ENCODE measurements at places on chromosomes 4 and X.

GRCh38 chrX:106935175-106935574, 15.0 kb downstream of the CLDN2 start:
- DNase-seq = no peak

- DNase-seq = no peak
These were observed 5.1 kb downstream of the NUDT9 start for GRCh38 chr4:87427518-87427868.

- no peak for DNase-seq
These were observed 23.2 kb upstream of the MXD4 start for GRCh38 chr4:2284934-2285612.

- no peak for DNase-seq
These were observed 27.4 kb upstream of the IRAK1 start for GRCh38 chrX:154046940-154047610.

DNA sequence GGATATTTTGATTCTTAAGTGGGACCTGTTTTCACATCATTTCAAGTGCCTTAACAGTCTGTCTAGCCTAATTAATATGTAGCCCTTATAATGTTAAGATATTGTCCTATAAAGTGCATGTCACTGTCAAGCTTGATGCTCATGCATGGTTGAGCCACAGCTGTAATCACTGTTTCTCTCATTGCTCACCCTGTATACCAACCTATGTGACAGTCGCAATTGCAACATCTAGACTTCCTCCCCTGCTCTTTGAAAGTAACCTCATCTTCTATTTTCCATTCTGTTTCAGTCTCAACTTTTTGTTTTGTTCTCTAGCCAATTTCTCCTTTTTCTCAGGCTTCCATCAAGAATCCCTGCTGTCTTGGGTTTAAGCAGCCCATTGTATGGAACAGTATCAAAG, 24.4 kb upstream of the MSL3 start:
- no peak for DNase-seq

DNA sequence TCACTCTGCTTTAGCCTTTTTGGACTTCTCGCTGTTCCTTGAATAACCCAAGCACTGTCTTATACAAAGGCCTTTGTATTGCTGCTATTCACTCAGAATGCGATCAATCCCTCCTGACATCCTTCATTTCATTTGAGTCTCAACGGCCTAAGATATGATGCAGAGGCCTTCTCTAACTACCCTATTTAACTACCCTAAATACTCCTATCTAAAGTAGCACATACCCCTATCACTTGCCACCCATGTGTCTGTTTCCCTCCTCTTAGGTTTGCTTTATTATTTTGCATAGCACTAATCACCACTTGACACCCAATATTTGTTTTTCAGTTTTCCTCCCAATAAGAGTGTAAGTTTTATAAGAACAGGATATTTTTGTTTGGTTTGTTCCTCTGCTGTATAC, 42.3 kb upstream of the ACSL4 start:
- DNase-seq = no peak

DNA sequence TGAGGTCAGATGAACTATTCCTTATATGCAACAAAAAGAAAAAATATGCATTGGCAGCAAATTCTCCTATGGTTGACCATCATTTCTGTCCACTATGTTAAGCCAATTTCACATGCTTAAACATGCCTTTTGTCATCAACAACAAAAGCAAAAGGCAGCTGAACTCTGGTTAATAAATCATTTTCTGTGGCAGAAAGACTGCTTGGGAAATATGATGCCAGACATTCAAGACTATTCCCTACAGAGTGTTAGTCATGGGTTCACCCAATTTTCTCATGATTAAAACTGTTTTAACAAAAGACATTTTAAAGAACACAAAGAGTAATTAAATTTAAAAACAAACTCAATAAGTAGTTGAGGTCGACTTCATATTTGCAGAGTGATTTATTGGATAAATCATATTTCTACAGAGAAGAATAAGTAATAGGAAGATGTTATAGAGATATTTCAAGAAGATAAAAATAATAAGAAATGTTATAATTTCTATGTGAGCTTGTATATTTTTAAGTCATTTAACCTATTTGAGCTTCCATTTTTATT, 890.6 kb downstream of the STPG2 start:
- DNase-seq = no peak

DNA sequence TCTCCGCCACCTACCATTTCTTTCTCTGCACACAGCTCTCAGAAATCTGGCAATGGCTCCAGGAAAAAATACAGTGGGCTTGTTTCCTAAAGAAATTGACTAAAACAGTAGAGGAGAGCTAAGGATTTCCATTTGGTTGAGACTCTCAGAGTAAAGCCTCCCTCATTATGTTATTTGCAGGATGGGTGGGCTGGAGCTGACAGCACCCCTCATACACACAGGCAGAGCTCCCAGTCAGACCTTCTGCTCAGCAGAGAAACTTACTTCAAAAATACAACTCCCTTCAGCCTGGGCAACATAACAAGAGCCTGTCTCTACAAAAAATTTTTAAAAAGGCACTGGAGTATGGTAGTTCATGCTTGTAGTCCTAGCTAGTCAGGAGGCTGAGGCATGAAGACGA, 44.9 kb downstream of the ENPEP start:
- no peak for DNase-seq

DNA sequence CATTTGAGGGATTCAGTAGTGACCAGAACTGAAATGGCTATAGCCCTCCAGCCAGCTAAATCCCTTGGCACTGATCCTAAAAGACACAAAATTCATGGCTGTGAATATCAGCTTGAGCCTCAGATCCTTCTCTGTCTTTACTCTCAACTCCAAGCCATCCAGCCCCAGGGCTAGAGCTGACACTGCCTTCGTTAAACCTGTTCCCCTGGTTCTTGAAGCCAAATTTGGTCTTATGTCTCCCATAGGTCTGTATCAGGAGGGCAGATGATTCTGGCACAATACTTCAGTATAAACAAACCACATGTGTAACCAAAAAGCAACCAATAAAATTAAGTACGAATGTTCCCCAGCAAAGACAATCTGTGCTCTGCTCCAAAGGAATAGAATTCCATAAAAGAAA, 78.0 kb downstream of the ANOS1 start:
- no peak for DNase-seq

DNA sequence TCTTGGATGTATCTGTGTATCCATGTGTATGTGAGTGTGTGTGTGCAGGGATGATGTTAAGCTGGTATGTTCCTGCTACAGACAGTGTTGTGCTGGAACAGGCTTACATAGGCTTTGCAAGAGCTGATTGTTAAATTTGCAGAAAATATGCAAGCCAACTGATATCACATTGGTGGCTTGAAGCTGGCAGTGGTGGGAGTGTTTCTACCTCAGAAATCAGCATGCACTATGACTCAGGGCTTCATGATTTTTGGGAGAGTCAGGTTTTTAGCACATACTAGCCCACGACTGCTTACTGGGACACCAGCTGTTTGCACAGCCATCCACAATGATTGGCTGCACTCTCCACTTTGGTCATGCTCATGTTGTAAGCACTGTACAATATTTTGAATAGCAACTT, 261.8 kb downstream of the DHX15 start:
- no peak for DNase-seq

GRCh38 chrX:45774961-45775360, 574.3 kb upstream of the DIPK2B start:
- no peak for DNase-seq

DNA sequence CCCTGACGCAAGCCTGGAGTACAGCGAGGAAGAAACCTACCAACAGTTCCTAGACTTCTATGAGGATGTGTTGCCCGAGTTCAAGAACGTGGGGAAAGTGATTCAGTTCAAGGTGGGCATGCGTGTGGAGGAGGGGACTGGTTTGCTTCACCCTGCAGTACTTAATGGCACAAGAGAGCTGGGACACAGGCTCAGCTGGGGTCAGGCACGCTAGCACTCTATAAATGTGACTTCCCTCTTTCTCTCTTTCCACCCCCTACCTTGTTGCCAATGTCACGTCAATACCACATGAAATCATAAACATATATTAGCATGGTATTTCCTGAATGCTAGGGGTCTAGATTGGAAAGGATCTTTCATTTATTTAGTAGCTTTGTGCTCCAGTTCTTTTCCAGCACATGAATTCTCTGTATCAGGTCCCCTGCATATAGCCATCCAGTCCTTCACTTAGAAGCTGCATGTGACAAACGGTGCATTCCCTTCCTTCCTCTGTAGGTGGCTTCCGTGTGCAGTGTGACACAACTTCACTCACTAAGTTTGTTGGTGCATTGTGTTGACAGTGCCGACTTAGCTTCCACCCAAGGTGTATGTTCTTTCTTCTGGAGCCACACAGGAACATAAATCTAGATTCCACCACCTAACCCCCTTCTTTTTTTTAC, 25.6 kb downstream of the ZRSR2 start:
- DNase-seq = no peak

- DNase-seq = no peak
These were observed 991.4 kb downstream of the ARAP2 start for GRCh38 chr4:35252866-35253265.

GRCh38 chrX:15598026-15598425, 2.7 kb downstream of the ACE2 start:
- DNase-seq = no peak

- peak; percentile 13 for DNase-seq
These were observed 37.2 kb downstream of the ATP2B3 start for GRCh38 chrX:153554519-153555167.

DNA sequence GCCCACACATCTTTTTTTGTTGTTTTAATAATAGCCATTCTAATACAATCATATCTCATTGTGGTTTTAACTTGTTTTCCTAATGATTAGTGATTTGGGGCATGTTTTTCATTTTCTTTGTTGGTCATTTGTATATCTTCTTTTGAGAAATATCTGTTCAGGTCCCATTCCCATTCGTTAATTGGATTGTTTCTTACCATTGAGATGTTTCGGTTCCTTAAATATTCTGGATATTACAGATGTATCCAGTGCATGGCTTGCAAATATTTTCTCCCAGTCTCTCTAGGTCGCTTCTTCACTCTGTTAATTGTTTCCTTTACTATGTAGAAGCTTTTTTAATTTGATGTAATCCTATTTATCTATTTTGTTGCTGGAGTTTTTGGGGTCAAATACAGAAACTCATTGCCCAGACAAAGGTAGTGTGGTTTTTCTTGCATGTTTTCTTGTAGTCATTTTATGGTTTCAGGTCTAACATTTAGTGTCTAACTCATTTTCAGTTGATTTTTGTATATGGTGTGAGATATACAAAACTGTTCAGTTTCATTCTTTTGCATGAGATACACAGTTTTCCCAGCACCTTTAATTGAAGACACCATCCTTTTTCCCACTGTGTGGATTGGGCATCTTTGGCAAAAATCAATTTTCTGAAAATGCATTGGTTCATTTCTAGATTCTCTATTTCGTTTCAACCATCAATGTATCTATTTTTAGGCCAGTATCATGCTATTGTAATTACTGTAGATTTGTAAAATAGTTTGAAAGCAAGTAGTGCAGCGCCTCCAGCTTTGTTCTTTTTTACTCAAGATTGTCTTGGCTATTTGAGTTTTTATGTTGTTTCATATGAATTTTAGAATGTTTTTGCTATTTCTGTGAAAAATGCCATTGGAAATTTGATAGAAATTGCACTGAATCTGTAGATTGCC, 195.9 kb downstream of the SCFD2 start:
- DNase-seq = no peak

GRCh38 chr4:75031775-75032174, 98.9 kb downstream of the PARM1 start:
- no peak for DNase-seq

DNA sequence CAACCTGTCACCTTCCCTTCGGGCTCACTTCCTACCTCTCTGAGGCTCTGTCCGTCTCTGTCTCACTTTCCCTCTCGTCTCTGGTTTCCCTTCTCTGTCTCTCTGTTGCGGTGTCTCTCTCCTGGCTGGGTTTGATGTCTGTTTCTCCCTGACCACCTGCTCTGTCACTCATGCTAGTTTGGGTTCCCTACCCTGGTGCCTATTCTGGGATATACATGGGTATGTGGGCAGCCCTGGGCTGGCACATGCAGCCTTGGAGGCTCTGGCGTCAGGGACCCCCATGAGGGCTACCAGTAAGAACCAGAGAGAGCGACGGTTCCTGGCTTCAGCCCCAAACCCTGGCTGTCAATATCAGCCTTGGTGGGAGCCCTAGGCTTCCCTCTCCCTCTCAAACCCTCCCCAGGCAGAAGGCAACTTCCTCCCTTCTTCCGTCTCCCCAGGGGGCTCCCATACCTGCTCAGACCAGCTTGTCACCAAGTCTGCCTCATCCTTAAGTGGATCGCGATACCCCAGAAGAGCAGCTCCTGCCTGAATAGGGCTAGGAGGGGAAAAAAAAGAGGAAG, 314 bp downstream of the DNASE1L1 start:
- no peak for DNase-seq

DNA sequence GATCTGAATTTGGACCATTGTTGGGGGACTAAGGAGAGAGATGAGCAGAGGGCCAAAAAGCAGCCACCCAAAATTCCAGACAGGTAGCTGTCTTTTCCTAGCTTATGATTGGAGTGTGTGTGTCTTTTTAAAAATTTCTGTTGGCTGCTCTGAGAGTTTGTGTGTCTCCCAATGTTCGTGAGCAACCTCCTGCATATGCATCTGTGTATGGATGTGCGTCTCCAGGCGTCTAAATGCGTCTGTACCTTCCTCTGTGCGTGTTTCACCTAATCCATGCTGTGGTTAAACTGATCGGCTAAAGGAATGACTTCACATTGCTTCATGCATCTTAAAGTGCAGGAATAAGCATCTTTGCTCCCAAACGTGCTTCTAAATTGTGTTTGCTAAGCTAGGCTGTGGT, 65.5 kb upstream of the LAS1L start:
- DNase-seq = no peak

GRCh38 chr4:139808808-139809756, 143.5 kb downstream of the MGST2 start:
- DNase-seq = no peak

- no peak for DNase-seq
These were observed 3.8 kb downstream of the G6PD start for GRCh38 chrX:154542723-154543424.

DNA sequence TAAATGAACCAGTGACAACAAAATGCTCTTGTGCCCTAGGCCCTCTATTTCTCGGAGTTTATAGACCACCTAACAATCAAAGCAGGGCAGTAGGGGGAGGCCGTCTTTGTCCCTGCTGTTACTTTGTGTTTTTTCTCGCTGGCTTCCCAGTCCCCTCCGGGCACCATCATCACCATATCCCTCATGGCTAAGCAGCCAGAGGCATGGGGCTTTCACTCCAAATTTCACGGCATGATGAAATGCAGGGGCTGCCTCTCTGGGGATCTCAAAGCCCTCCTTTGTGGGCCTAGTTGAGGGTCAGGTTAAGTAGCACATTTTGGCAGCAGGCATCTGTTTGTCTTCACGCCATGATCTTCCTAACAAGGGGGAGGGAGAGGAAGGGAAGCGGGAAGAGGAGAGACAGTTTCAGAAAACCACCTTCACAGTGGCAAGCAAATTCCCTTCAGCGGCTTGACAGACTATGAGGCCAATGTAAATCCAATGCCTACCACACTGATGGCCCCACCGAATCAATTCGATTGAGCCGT, 91.9 kb downstream of the ANOS1 start:
- no peak for DNase-seq

GRCh38 chrX:50115973-50116372, 84.8 kb downstream of the AKAP4 start:
- no peak for DNase-seq

- no peak for DNase-seq
These were observed 60.6 kb upstream of the LIMCH1 start for GRCh38 chr4:41477181-41477905.

GRCh38 chrX:15877380-15877779, 22.8 kb upstream of the AP1S2 start:
- DNase-seq = no peak

All from stimulated activated CD8-positive, alpha-beta memory T cell treated with anti-CD3 and anti-CD28 coated beads, Interleukin-7, amount 100 ng/mL, for 1 hour (primary cell).